ENCODE measurements at places on chromosomes 4 and X. TPM values are rescaled to one million over a fixed set of nuclear protein-coding genes. Genes with fewer than 3 reads are reported as not detected.

HGFAC gene
- 0.51 TPM for total RNA-seq

IRS4 gene
- not detected for total RNA-seq

IL2RG gene
- total RNA-seq = 290 TPM

EMCN gene
- total RNA-seq = not detected

BGN gene
- total RNA-seq = not detected

FAM9B gene
- not detected for total RNA-seq

IBSP gene
- total RNA-seq = not detected

PSAPL1 gene
- not detected for total RNA-seq

TRPC5OS gene
- total RNA-seq = not detected

CBLL2 gene
- total RNA-seq = not detected

ATP1B4 gene
- total RNA-seq = not detected

SH3D19 gene
- not detected for total RNA-seq

DCUN1D4 gene
- total RNA-seq = 46.7 TPM

NPY5R gene
- not detected for total RNA-seq

TLR1 gene
- total RNA-seq = 3.2 TPM

LONRF3 gene
- total RNA-seq = 3.3 TPM

MAGEA10 gene
- not detected for total RNA-seq

MAGEA12 gene
- total RNA-seq = not detected

LNX1 gene
- 0.46 TPM for total RNA-seq

NR3C2 gene
- 8.0 TPM for total RNA-seq

ETDA gene
- total RNA-seq = not detected

MUC7 gene
- not detected for total RNA-seq

CTAG1A gene
- not detected for total RNA-seq

TMEM35A gene
- total RNA-seq = not detected

TCEAL5 gene
- total RNA-seq = not detected

HS6ST2 gene
- total RNA-seq = 0.12 TPM

NSG1 gene
- 1.0 TPM for total RNA-seq

SLC30A9 gene
- total RNA-seq = 47.8 TPM

TMPRSS11A gene
- total RNA-seq = not detected

SRPX gene
- total RNA-seq = not detected

SORCS2 gene
- total RNA-seq = 0.05 TPM

BMPR1B gene
- total RNA-seq = not detected

MAGED4B gene
- 1.7 TPM for total RNA-seq

FAM149A gene
- total RNA-seq = 2.0 TPM

BEX5 gene
- total RNA-seq = 5.4 TPM
